Activated CD8-positive, alpha-beta memory T cell treated with anti-CD3 and anti-CD28 coated beads for 1 hour (primary cell): ENCODE measurements at places on chromosomes 5 and 9.

GRCh38 chr9:122130837-122131236 is 28.7 kb downstream of the NDUFA8 start:
- no peak for DNase-seq

DNA sequence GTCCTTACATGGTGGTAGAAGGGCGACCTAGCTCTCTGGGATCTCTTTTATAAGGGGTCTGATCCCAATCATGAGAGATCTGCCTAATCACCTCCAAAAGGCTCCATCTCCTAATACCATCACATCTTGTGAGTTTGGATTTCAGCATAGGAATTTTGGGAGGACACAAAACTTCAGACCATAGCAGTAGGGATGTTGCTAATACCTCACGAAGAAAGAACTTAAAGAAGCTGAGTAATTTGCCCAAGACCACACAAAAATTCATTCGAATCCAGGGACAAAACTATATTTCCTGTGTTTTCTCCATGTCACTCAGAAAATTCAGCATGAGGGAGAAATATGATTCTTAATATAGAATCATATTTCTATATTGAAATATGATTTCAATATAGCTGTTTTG is 32.7 kb downstream of the MTAP start:
- DNase-seq: no peak

- DNase-seq: no peak
Observed at GRCh38 chr5:150764530-150764929, 5.7 kb upstream of the DCTN4 start.

GRCh38 chr9:70448919-70449318 is 34.5 kb upstream of the KLF9 start:
- DNase-seq: no peak

DNA sequence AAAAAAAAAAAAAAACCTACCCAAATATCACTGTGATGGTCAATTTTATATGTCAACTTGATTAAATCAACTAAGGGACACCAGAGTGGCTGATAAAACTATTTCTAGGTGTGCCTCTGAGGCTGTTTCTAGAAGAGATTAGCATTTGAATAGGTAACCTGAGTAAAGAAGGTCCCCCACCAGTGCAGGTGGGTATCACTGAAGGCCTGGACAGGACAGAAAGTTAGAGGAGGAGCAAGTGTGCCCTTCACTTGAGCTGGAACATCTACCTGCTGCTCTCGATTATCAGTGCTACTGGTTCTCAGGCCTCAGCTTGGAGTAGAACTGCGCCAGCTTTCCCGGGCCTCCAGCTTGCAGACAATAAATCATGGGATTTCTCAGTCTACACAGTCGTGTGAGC is 88.7 kb downstream of the TLE1 start:
- no peak for DNase-seq

GRCh38 chr9:22143799-22144625 is 134.9 kb upstream of the CDKN2B start:
- DNase-seq: no peak
